ENCODE measurements at places on chromosomes 4 and X. TPM values are rescaled to one million over a fixed set of nuclear protein-coding genes. Genes with fewer than 3 reads are reported as not detected.

- DNase-seq: no peak
These were observed 674.1 kb downstream of the RAPGEF2 start for GRCh38 chr4:159776961-159777360.

DNA sequence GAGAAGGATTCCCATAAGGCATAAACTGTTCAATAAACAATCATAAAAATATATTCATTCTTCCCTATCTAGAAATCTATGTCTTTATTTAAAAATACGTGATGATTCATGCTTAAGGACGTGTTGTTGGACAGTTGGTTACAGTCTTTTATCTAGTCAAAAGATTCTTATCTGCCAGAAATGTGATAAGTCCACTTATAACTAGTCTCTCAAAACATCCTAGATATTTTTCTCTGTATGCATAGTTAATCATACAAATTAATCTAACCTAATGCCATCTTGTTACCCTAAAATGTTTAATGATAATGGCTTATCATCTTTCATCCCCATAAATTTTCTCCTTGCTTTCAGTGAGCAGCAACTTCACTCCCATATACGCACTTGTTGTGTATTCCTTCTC lies 89.0 kb downstream of the SLC39A8 start:
- no peak for DNase-seq

DNA sequence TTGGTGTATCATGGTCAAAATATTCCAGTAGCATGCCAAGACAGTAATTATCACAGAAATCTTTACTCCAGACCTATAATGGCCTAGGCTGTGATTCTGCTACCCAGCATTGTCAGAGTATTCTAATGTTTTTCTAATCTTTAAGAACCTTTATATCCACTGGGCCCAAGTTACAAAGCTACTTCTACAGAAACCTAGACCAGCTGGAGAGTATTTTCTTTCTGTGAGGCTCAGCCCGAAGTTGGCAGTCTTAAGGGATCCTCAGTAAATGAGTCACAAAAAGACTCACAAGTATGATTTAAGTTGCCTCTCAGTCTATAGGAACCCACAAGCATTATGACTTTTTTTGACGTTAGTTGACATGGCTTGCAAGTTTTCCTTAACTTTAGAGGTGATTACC lies 638.5 kb upstream of the FAM241A start:
- no peak for DNase-seq

DNA sequence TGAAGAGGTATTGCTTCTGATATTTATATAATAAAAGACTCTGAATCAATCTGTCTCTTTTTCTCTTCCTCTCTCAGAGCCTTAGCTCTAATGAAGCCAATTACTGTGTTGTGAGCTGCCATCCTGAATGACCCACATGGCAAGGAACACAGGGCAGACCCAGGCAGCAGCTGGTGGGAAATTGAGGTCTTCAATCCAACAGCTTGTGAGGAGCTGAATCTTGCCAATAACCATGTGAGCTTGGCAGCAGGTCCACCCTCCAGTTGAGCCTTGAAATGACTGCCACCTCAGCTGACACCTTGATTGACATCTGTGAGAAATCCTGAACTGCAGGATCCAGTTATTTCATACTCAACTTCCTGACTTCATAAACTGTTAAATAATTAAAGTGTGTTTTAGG lies 149.4 kb downstream of the NDST4 start:
- DNase-seq: no peak

DNA sequence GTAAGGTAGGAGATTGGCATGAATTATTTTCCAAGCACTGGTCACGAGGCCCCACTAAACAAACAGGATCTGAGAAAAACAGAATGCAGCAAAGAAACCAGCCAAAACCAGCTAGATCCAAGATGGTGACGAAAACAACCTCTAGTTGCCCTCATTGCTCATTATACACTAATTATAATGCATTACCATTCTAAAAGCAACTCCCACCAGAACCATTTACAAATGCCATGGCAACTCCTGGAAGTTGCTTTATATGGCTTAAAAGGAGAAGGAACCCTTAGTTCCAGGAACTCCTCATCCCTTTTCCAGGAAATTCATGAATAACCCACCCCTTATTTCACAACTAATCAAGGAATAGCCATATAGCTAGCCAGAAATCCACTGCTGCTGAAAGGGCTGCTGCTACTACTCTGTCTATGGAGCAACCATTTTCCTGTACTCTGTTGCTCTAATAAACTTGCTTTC lies 69.3 kb downstream of the ABCB7 start:
- no peak for DNase-seq

GRCh38 chrX:107630031-107630689 lies 1.9 kb downstream of the PRPS1 start:
- DNase-seq: no peak

DNA sequence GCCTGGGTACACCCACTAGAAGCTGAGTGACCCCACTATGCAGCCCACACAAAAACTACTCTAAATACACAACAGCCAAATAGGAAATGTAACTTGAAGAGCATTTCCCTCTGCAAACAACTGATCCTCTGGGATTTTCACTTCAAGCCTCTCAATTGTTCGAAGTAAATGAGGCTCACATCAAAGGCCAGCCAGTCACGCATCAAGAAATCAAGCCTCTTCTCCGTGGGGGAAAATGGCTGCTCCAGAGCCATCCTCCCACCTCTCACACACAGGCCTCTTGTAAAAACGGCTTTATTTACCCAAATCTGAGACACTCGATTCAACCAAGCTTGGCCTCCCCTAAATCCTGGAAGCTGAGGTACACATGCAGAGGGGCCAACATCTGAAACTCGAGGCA lies 14.3 kb downstream of the PCDH19 start:
- DNase-seq: no peak

DNA sequence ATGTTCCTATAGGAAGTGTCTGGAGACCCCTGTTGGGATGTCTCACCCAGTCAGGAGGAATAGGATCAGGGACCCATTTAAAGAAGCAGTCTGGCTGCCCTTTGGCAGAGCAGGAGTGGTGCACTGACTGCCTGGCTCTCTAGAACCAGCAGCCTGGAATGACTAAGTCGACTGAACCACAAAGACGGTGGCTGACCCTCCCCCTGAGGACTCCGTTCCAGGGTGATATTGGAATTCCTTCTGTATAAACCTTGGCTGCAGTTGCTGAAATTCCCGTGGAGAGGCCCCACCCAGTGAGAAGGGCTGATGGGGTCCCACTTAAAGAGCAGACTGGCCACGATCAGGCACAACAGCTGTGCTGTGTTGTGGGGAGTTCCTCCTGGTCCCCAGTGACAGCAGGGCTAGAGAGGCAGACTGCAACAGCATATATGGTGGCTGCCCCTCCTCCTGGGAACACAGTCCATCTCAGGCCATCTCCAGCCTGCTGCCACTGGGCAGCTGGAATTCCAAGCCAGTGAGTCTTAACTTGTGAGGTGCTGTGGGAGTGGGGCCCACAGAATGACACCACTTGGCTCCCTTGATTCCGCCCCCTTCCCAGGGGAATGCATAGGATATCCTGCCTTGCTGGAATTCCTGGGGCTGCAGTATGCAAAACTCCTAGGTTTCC lies 41.8 kb upstream of the RLIM start:
- no peak for DNase-seq

- no peak for DNase-seq
These were observed 20.8 kb downstream of the HMX1 start for GRCh38 chr4:8850830-8851188.

The IL1RAPL1 gene
- 2.7 TPM for total RNA-seq

- DNase-seq: no peak
These were observed 23.0 kb upstream of the PDS5A start for GRCh38 chr4:40000711-40001110.

The SLC9B1 gene
- total RNA-seq: 1.7 TPM

GRCh38 chr4:144461906-144462305 lies 184.1 kb upstream of the HHIP start:
- DNase-seq: no peak

- DNase-seq: no peak
These were observed 72.6 kb upstream of the ARHGAP24 start for GRCh38 chr4:85402371-85402770.

The KLHL4 gene
- 2.7 TPM for total RNA-seq

- no peak for DNase-seq
These were observed 71.6 kb upstream of the NFKB1 start for GRCh38 chr4:102429553-102429952.

DNA sequence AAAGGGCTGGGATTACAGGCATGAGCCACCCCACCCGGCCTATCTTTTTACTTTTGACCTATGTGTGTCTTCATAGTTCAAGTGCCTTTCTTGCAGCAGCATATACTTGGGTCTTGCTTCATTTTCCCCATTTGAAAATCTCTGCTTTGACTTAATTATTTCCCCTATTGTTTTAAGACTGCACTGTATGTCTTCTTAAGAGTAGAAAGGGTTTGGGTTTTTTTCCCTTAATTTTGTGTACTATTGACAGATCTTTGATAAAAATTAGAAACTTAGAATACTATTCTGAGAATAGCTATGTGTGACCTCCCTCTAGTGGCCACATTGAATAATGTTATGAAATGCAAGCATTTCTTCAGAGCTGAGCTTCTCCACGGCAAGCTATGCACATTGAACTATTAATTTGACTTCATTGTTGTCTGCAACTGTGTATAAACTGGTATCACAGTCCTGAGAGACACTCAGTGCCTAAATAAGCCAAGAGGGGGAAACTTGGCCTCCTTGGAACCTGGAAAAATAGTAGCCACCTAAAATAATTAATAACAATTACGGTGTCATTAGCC lies 8.7 kb upstream of the SLC25A4 start:
- DNase-seq: no peak

GRCh38 chrX:119573222-119573621 lies 1.1 kb upstream of the UBE2A start:
- no peak for DNase-seq

The ADGRG2 gene
- total RNA-seq: 0.20 TPM

- DNase-seq: no peak
These were observed 14.6 kb downstream of the APBB2 start for GRCh38 chr4:41199788-41200187.

- DNase-seq: no peak
These were observed 2295.4 kb downstream of the ARAP2 start for GRCh38 chr4:33948921-33949320.

GRCh38 chr4:145536044-145536443 lies 54.4 kb downstream of the SMAD1 start:
- no peak for DNase-seq
